Activated CD8-positive, alpha-beta memory T cell treated with anti-CD3 and anti-CD28 coated beads for 24 hours (primary cell): ENCODE measurements at places on chromosomes 7 and 10.

DNA sequence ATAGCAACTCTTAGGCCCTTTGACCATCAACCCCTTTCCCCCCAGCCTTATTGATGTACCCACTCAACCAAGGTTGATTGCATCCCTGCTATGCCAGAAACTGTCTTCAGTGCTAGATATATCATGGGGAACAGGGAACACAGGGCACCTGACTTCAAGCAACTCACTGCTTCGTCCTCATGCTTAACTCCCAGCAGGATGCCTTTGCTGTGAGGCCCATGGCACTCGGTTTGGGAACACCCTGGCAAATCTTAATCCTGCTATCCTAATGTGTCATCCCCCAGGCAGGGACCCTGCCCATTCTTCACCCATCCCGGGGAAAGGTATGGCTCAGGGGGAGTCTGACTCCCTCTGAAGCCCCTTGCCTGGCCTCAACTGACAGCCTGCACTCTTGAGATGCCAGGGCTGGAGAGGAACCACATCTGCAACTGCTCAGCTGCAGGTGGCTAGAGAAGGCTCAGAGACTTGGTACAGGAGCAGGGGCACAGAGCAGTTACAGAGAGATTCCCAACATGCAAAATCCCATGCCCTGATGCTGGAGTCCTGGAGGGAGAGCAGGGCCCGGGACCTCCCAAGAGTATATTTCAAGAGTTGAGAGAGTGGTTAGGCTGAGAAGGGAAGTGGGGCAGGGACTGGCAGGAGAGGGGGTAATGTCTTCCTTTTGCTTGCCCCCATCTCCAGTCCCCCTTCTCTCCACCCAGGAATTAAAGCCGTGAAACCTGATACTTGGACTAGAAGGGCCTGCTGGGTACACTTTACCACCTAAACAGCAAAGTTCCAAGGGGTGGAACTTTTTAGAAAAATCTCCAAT, 2.4 kb upstream of the UNC5B start:
- no peak for DNase-seq

GRCh38 chr7:101402081-101402779, 39.6 kb downstream of the COL26A1 start:
- DNase-seq = no peak

DNA sequence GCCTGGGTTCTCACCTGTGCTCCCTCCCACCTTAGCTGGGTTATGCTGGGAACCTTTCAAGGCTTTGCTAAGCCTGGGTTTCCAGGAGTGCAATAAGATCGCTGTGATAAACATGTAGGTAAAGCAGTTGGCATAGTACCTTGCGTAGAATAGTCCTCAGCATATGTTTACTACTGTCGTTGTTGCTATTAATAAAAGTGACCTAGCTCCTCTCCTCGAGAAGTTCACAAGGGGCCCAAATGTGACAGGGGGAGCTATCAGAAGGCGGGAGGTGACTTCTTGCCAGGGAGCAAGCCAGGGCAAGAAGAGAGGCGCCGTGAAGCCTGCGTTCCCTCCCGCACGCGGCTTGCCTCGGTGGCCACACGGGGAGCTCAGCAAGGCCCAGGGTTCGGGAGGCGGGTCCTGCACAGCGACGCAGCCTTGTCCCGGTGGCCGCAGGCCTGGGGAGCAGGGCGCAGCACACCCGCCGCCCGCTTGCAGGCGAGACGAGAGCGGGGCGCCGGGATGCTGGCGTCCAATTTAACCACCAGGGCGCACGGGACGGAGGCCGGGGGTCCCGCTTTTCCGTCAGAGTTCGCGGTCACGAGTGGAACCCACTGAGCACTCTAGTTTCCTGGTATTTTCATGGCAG, 106.2 kb downstream of the SNX10 start:
- DNase-seq = no peak

DNA sequence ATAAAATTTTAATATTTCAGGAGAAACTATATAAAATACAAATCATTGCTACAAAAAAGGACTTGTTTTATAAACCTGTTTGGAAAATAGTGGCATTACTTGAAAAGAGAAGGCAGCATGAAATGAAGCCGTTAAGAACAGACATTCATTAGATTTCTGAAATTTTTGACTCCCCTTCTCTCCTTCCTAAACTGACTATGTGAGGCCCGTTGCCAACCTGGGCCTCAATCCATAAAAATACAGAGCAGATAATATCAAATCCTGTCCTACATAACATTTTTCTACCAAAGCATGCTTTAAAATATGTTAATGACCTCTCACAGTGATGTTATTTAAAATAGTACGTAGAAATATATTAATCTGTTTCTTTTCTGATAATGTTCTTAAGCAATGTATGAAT, 34.5 kb upstream of the ING3 start:
- no peak for DNase-seq

DNA sequence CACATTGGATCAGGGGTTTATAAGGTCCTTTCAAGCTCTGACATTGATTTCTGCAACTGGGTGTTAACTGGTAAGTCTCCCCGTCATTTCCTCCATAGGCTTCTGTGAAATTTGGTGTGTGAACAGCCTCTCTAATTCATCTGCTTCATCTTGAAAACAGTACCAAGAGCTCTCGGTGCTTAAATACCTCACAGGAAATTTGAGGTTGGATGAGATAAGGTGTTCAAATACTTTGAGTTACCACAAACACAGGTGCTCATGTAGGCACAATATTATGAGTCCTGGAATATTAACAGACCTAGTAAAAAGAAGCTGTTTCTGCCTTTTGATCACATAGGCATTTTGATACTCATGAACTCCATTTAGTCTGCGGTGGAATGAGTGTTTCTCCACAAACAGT, 85.2 kb downstream of the RTKN2 start:
- DNase-seq = no peak

GRCh38 chr10:97335188-97335619, 675 bp upstream of the FRAT2 start:
- no peak for DNase-seq

DNA sequence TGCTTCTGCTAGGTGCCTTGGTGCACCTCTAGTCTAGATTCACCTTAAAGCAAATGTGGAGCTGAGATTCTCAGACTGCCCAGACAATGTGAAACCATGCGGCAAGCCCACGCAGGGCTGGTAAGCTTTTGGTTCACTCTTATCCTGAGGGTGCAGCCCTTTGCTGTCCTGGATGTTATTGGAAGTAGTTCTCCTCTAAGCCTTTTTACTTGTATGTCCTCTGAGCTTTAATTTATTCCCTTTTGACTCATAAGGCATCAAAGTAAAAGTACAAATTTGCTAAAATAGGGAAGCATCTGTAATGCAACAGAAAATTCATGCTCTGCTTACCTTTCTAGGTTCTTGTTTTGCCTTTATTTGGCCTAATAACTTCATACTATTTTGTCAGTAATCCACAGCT, 186.8 kb downstream of the MACC1 start:
- DNase-seq = no peak

- no peak for DNase-seq
Observed at GRCh38 chr10:17174626-17175025, 26.8 kb downstream of the TRDMT1 start.

GRCh38 chr10:79274279-79275104, 72.8 kb upstream of the PPIF start:
- no peak for DNase-seq

DNA sequence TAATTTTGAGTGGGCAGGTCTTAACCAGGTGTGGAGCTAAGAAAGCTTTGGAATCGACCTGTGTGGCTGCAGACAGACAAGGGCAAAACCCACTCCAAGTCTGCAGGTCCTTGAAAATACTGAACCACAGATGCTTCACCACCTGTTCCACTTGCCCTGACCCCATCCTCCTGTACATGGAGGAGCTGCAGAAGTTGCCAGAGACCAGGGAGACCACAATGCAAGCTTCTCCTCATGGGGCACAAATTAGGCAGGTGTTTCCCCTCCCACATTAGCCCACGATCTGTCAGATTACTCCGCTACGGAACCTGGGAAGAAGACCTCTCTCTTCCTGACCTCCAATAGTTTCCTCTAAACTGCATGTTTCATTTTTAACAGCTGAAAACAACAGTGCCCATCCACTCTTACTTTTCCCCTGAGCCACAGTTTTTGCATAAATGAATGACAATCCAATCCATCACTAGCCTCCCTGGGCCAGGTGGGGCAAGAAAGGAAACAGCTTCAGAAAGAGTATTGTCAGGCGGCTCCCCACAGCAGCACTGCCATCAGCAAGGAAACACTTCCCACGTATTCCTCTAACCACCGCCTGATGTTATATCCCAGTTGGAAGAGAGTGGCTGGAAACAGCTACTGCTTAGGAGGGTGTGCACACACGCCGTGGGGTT, 141.6 kb downstream of the PRKAG2 start:
- no peak for DNase-seq

- DNase-seq = no peak
Observed at GRCh38 chr10:122122493-122122892, 133.5 kb downstream of the TACC2 start.

GRCh38 chr10:69071610-69072009, 16.3 kb upstream of the SRGN start:
- DNase-seq = no peak

- peak; percentile 81 for DNase-seq
Observed at GRCh38 chr10:69914398-69915214, 112.9 kb downstream of the COL13A1 start.

DNA sequence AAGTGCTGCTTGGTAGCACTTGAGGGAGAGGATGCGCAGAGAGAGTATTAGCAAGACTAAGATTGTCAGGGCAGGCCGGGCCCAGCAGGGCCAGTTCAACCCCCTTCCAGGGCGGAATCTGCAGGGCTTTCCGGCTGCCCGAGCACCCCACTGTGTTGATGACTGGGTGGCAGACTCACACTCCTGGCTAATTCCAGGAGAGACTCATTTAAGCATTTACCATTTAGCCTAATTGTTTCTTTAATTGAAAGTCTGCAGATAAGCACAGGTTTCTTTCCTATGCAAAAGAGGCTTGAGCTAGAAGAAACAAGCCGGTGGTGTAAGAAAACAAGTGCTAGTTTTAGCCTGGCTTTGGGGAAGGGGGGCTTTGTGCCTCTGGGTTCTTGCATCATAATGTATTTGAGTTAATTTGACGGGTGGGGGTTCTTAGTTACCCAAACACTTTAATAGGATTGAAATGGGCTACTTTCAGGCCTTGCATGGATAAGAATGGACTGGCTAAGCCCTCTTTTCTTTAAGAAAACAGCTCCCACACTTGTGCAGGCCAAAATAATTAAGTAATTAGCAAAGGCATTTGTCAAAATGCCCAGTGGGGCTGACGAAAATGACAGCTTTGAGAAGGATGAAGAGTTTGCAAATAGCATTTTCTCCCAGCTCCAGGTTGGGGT, 201.3 kb downstream of the MYOF start:
- DNase-seq = no peak

DNA sequence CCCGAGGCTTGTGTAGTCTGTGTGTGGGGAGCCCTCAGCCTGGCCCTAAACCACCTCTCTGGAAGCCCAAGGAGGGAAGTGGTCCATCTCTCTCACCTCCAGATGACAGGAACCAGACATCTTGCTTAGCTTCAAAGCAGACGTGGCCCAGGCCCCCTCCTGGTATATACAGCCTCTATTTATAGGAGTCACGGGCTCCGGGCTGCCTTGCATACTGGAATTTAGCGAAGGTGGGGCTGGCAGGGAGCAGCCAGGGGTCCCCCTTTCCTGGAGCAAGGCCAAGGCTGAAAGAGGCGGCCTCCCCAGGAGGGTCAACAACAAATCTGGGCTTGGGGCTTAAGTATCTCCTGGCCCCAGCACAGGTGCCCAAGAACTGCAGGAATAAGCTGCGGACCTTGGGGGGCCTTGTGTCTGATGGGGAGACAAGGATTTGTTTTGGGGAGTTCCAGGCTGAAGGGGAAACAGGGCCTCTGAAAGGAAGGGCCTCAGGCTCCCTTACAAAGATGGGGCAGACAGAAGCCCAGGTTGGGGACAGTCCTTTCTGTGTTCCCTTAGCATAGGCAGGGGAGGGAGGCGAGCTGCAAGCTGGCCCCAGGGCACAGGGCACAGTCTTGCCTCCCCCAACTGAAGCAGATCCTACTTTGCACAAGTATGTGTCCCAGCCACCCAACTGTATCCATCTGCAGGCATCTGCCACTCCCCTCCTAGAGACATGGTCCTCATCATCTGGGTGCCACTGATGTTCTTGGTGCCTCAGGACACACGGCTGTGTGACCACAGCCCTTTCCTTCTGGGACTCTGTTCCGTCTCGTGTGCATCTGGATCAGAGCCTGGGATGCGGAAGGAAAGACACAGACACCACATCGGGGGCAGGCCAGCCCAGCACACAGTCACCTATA, 11.9 kb downstream of the ZCCHC24 start:
- no peak for DNase-seq

GRCh38 chr7:128456255-128456725, 612 bp downstream of the HILPDA start:
- DNase-seq = no peak

DNA sequence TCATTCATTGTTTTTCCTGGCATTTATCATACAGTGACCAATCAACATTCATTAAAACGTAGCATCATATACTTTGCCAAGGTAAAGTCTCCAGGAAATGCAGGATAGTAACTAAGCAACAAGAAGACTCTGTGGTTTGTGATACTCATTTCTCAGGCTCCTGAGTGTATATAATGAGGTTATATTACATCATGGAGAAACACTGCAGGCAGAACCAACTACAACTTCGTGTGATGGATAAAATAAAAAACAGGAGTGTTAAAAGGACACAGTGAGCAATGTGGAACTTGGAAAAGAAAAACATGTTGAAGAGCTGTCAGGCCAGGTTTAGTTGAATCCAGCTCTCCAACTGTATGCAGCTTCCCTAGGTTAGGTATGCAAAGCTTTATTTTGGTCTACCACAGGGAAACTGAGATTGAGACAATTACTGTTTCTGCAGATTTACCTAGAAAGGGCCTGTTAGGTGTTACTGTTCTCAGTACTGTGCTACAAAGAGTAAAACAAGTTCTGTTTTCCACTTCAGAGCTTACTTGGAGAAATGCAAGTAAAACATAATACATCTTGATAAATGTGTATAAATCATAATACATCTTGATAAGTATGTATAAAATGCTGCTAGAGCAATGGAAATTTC, 7.8 kb upstream of the CCNY start:
- no peak for DNase-seq

- DNase-seq = no peak
Observed at GRCh38 chr10:86756511-86757112, at the start of gene BMPR1A. Gene BMPR1A, plus strand, starts transcription at chr10:86756619. Its CDS starts 119,400 bp downstream, at chr10:86876019.
